ENCODE measurements at places on chromosomes 1 and 21.

- DNase-seq: no peak
These were observed 40.1 kb upstream of the ZBTB40 start for GRCh38 chr1:22411589-22411988.

- DNase-seq: peak; percentile 48
These were observed 9.9 kb downstream of the TOR1AIP2 start for GRCh38 chr1:179867493-179868330.

- no peak for DNase-seq
These were observed 5.1 kb downstream of the ZNF362 start for GRCh38 chr1:33261344-33261743.

DNA sequence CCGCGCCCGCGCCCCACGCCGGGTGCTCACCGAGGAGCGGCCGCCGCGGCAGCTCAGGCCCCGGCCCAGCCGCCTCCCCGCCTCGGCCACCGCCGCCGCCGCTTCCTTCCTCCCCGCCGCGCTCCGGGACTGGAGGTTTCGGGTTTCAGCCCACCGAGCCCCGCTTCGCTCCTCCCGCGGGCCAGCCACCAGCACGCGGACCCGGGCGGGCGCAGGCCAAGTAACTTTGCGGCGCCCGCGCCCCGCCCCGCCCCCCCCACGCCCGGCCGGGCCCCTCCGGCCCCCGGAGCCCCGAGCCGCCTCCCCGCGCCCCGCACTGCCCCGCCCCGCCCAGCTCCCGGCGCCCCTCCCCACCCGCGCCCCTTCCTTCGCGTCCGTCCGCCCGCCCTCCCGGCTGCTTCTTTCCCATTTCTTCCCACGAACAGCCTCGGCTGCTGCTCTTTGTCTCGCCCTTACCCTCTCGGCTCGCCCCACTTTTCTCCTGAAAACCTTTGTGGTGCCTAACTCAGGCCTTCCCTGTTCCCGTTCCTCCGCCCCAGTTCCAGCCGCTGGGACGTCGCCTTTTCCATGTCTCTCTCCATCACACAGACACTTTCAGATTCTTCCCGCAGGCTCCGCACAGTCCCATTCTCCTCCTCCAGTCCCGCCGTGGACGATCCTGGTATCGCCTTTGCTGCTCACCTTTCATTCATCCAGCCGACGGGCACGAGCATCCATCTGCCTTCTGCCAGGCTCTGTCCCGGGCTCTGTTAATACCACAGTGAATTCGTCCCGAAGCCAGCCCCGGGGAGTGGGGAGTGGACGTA is at the start of gene GPR161:
Gene GPR161, minus strand, starts transcription at position 222 of the 806 bp plus-strand sequence. CDS start 32,080 bp downstream, outside the sequence.
- peak; percentile 47 for DNase-seq

DNA sequence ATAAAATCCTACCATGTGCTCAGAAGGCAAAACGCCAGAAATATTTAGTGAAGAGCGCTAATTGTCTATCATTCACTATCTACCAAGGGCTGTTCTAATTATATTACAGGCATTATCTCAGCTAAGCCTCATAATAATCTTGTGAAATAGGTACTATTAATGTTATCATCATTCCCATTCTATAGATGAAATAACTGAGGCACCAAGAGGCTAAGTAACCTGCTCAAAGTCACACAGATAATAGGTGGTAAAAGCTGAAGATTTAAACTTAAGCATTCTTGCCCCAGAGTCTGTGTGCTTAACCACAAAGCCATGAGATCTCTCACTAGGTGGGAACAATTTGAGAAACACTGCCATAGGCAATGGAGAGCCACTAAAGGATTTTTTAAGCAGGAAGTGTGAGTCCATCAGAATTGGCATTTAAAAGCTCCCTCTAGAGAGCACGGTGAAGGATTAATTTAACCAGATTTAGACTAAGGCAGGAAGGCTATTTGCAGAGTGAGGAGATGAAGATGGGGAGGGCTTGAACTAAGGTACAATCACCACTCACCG is 1.7 kb upstream of the SMAP2 start:
- no peak for DNase-seq

GRCh38 chr1:93140106-93140505 is 40.1 kb downstream of the TMED5 start:
- no peak for DNase-seq

- no peak for DNase-seq
These were observed 859 bp upstream of the ANGPTL1 start for GRCh38 chr1:178871551-178872320.

DNA sequence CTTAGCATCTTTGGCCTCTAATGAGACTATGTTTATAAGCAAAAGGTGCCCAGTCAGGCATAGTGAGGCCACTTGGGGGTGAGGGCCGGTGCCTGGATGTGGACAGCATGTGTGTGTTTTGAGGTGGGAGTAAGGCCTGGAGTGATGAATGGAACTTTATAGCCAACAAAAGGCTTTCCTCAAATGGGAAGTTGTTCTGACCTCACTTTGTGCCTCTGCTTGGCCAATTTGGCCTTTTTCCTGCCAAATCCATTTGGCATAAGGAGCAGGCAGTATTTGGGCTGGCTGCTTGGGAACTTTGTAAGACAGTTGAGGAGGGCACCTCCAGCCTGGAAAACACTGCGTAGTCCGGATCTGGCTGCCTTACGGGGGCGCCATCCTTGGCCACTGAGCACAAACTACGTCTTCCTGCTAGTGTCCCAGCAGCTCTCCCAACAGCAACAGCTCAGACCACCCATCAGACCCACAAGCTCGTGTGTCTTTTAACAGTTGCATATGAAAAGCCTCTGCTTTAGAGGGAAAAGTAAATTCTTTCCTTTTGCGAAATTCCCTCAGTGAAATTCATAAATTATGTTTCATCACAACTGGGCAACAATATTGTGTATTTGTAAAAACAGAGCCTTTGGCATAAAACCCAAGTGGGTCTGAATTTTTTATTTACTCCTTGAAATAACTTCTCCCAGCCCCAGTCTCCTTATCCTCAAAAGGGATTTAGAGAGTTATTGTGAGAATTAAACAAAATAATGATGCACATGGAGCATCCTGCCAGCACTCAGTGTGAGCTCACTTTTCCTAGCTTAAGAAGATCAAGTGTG is 322.9 kb downstream of the DISC1 start:
- no peak for DNase-seq

- DNase-seq: peak; percentile 35
These were observed 1.1 kb downstream of the GNG4 start for GRCh38 chr1:235648407-235648907.

DNA sequence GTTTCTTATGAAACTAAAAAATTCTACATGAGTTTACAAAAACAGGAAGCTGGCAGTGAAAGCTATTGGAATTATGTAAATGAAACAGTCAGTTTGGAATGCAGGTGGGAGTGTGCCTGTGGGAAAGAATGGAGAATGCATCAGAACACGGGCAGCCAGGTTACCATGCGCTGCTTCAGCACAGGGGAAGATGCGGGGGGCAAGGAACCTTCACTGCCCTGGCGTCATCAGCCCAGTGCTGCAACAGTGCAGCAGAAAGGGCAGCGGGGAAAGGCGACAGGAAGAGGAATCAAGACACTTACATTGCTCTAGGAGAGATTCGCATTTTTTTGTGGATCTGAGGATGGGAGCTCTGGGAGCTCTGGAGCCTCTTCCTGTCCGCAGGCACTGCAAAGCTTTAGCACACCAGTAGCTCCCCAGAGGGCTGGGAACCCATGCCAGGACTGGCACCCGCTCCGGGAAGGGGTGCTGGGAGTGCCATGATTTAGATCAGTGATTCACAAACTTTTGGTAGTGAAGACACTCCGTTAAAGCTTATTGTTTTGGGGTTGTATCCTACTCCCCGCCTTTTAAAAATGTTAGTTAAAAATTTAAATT is 64.1 kb upstream of the WDR26 start:
- DNase-seq: no peak

DNA sequence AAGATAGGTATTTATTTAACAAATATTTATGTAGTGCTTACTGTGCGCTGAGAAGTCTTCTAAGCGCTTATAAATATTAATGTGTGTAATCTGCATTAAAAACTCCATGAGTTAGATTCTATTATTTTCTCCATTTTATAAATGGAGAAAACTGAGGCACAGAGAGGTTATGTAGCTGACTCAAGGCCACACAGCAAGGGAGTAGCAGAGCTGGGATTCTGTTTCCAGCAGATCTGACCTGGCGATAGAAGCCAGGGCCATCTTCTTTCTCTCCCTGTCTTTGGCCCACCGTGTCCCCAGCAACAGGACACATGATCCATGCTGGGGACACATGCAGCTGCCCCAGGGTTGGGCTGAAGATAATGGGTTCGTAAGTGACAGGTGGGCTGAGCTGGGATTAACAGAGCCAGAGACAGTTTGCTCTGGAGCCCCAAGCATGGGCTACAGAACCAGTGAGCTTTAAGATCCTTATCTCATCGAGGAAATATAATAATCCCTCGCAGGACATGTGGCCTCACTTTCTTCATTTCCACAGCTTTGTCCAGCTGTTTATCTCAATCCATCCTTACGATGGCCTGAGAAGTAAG is 30.3 kb downstream of the IGSF21 start:
- no peak for DNase-seq

DNA sequence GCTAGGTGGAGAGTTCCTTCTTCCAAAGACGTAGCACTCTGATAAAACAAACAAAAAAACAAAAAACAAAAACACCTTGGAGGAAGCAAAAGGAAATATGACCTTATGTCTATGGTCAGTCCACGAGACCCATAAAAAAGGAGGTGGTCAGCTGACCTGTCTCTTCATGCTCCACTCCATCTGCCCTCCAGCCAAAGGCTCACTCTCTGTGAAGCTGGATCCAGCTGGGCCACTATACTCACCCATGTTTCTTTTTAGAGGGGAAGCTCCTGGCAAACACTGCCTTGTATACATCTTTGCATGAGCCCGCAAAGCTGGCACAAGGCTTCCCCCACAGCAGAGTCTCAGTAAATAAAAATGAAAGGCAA is 126.1 kb upstream of the CACHD1 start:
- no peak for DNase-seq

DNA sequence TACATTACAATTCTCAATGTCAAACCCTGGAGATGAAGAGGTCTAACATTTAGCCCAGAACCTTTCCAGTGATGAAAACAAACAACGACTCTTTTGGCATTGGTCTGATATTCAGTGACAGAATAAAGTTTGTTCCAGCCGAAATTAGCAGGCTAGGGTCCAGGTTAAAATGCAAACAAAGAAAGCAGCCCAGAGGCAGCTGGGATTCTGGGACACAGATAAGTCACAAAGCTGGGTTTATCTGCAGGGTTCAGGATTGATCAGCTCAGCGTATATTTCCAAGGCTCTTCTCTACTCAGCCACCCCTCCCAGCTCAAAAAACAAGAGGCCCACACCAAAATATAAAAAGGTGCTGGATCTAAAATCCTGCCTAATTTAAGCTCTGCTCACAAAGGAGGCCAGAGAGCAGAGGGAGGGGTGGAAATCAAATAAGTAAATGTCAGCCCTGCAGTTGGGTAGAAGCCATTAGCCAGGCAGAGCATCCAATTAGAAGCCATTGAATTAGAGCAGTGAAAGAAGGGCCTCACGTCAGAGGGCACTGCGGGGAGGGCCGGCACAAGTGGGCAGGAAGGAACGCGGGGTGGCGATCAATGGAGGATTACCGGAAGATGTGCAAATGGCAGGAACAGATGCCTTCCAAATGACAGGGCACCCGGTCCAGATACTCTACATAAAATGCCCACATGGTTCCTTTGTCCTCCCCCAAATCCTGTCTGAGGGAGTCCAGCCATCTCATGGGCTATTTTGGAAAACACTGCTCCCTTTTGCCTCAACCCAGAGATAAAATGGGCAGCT is 3.2 kb upstream of the KLHDC8A start:
- DNase-seq: no peak

DNA sequence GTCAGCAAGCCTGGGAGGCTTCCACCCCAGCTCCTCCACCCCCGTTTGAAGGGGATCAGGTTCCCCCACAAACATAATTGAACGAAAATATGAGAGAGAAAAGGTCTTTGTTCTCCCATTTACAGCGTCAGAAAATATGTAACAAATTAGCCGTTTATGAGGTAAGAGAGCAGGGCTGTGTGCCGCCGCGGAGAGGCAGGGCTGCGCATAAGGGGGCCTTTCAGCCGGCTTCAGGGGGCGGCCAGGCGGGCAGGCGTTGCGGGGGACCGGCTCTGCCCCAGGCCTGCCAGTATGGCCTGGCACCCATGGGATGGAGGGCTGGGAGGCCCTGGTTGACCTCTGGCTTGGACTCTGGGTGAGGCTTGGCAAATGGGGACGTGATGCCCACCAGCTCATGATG is 179.3 kb downstream of the TRABD2B start:
- DNase-seq: no peak

GRCh38 chr1:178752891-178753290 is 27.8 kb downstream of the RALGPS2 start:
- DNase-seq: no peak

- no peak for DNase-seq
These were observed 76.1 kb upstream of the CNIH3 start for GRCh38 chr1:224539971-224540370.

GRCh38 chr1:28885977-28886730 is 28.2 kb upstream of the EPB41 start:
- DNase-seq: no peak

DNA sequence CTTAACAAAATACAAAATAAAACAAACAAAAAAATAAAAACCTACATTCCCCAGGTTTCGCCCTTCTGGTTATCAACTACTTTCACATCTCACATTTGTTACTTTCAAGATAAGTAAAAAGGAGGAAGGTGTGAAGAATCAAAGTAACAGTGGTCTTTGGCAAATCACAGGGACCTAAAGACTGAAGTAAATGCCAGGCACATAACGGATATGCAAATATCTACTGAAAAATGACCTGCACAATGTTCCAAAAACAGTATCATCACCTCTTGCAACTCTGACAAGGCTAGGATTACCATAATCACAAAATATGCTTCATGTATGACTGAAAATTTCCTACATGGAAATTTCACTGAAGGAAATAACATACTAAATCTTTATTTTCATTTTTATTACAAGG is 29.3 kb downstream of the COP1 start:
- no peak for DNase-seq

- DNase-seq: no peak
These were observed 6.7 kb upstream of the EVI5 start for GRCh38 chr1:92791487-92792066.

DNA sequence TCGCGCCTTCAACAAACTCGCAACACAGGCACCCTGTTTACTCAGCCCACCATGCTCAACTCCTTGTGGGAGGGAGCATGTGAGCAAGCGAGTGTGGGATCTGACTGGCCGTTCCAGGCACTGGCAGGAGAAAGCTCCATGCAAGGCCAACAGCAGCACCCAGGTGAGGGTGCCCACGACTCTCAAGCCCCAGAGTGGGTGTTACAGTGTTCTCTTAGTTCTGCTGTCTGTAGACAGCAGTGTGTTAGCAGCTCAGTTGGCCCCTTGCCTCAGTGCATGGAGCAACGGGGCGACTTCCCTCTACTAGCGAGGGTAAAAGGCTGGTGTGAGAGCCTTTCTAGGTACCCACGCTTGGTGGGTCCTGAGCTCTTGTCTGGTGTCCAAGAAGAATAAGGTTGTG is 114.6 kb downstream of the PIGK start:
- no peak for DNase-seq

- DNase-seq: no peak
These were observed 24.5 kb downstream of the CNIH3 start for GRCh38 chr1:224640587-224640986.

GRCh38 chr1:23977187-23977853 is 2.8 kb downstream of the SRSF10 start:
- DNase-seq: no peak
